T-helper 17 cell (primary cell): ENCODE measurements at places on chromosomes 16 and 17. TPM values are rescaled to one million over a fixed set of nuclear protein-coding genes. Genes with fewer than 3 reads are reported as not detected.

The NDRG4 gene
- total RNA-seq, result 1.3 TPM

The KIAA0753 gene
- total RNA-seq, result 10.8 TPM

The COL1A1 gene
- total RNA-seq, result 16.6 TPM

The MPP2 gene
- total RNA-seq, result 2.2 TPM

The SLC5A10 gene
- not detected for total RNA-seq

DNA sequence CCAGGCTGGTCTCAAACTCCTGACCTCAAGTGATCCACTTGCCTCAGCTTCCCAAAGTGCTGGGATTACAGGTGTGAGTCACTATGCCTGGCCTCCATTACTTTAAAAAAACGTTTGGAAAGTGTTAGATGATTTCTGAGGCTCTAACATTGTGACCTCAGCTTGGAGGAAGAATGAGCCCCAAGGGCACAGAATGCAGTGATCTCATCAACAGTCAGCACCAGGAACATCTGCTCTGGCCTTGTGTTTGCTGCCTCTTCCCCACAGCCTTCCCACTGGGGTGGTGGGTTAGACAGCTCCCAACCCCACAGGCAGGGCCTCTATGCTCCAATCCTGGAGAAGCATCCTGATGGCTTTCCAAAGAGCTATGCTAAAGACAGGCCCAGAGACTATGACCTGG is 37.7 kb upstream of the SREBF1 start:
- H3K4me3 ChIP-seq, result no peak overlapping the region
- H3K36me3 ChIP-seq, result peaks cover 5% of the 10 kb centered on the region
- no peak for DNase-seq
- H3K27me3 ChIP-seq, result no peaks in the 10 kb centered on the region

GRCh38 chr16:54375071-54375470 is 88.5 kb upstream of the IRX3 start:
- no peaks in the 10 kb centered on the region for H3K36me3 ChIP-seq
- H3K27me3 ChIP-seq, result peaks cover 38% of the 10 kb centered on the region
- DNase-seq, result no peak
- peaks cover 3% of the 10 kb centered on the region for H3K4me1 ChIP-seq
- H3K27ac ChIP-seq, result no peak overlapping the region
- no peak overlapping the region for H3K4me3 ChIP-seq

DNA sequence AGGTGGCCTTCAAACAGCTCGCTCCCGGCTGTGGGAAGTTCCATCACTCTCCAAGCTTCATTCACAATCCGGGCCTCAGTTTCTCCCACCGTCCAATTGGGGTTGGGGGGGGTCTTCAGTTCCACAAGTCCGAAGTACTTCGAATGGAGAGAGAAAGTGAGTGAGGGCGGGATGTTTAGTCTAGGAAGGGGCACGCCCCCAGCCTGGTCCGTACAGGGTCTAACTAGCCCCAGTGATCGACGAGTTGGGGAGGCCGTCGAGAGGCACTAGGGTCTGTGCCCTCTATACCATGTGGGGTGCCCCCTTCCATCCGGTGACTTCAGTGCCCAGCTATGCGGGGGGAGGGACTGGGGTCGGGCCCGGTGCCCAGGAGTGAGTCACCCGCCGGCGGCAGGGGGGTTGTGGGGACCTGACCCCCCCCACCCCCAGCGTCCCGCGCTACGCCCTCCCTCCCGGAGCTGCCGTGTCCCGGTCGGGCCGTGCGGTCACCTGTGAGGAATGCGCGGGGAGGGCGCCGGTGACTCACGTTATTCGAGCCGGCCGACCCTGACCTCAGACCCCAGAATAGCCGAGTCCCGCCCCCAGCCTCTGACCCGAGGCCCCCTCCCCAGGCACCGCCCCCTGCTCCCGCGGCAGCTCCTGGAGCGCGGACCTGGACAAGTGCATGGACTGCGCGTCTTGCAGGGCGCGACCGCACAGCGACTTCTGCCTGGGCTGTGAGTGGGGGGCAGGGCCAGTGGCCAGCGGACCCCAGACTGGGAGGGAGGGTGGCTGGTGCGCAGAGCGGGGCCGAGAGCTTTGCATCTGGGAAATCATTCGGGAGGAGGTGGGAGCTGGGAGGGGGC is 658 bp downstream of the TNFRSF12A start:
- peak; percentile 62 for DNase-seq
- peaks cover 34% of the 10 kb centered on the region for H3K4me1 ChIP-seq
- H3K27ac ChIP-seq, result peak overlapping the region; percentile 86
- no peaks in the 10 kb centered on the region for H3K27me3 ChIP-seq
- H3K4me3 ChIP-seq, result peak overlapping the region; percentile 91

DNA sequence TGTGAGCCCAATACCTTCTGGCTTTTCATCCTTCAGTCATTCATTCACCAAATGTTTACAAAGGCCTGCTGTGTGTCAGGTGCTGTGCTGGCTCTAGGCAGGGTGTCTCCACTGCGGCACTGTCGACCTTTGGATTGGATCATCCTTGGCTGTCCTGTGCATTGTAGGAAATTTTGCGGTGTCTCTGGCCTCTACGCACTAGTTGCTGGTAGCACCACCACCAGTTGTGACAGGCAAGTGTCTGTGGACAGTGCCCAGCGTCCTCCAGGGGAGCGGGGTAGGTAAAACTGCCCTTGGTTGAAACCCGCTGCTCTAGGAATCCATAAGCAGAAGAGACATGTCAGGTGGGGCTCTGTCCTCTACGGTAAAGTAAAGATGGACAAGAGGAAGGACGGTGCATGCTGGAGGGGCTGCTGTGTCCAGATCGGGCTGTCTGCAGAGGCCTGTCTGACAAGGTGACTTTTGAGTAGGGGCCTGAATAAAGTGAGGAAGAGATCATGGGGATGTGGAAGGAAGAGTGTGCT is 123.7 kb downstream of the SNX29 start:
- H3K27ac ChIP-seq, result no peak overlapping the region
- no peaks in the 10 kb centered on the region for H3K27me3 ChIP-seq

DNA sequence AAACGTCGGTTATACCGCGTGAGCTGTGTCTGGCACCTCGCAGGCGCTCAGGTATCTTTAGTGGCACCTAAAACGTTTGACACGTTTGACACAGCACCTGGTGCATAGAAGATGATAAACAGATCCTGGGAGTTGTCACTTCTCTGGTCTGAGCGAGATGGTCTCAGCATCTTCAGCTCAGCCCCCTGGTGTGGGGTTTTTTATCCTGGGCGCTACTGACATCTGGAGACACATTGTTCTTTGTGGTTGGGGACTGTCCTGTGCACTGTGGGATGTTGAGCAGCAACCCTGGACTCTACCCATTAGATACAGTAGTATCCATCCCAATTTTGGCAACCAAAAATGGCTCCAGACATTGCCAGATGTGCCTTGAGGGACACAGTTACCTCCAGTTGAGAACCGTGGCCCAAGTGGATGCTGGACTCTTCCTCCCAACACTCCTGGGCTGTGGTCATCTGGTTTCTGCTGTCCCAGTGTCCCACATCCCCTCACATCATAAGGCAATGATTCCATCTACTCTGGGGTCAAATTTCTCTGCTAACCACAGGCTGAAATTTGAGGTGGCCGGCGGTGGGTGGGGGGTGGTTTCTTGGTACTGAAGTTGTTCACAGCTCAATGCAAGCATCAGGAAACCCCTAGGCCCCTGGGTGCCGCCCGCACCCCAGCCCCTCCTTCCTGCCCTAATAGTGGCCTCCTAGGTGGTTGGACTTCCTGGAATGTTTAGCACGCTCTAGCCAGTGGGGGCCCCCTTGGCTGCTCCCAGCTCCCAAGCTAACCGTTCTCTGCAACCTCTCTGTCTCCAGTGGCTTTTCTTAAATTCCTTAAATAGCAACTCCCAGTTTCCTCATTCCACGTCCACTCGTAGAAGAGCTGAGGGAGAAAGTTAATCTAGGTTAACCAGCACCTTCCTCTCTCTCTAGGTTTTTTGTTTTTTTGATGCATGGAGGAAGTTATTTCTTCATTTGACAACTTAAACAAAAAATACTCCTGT is 124.8 kb downstream of the ABCC1 start:
- no peak overlapping the region for H3K4me3 ChIP-seq
- H3K4me1 ChIP-seq, result peaks cover 10% of the 10 kb centered on the region
- H3K27me3 ChIP-seq, result no peaks in the 10 kb centered on the region
- H3K36me3 ChIP-seq, result peaks cover 10% of the 10 kb centered on the region
- DNase-seq, result no peak
- peak overlapping the region; percentile 80 for H3K27ac ChIP-seq

- peaks cover 21% of the 10 kb centered on the region for H3K4me1 ChIP-seq
- H3K27me3 ChIP-seq, result no peaks in the 10 kb centered on the region
- peaks cover 24% of the 10 kb centered on the region for H3K36me3 ChIP-seq
- H3K4me3 ChIP-seq, result no peak overlapping the region
These were observed 59.8 kb downstream of the PIPOX start for GRCh38 chr17:29102741-29103181.

GRCh38 chr17:81113158-81113724 is 52.1 kb upstream of the PVALEF start:
- H3K4me3 ChIP-seq, result no peak overlapping the region
- peaks cover 7% of the 10 kb centered on the region for H3K27me3 ChIP-seq
- H3K4me1 ChIP-seq, result peaks cover 2% of the 10 kb centered on the region
- no peak for DNase-seq
- no peak overlapping the region for H3K27ac ChIP-seq

GRCh38 chr16:71426880-71427615 is 14.8 kb downstream of the TLE7 start:
- H3K27ac ChIP-seq, result no peak overlapping the region
- H3K36me3 ChIP-seq, result peaks cover 6% of the 10 kb centered on the region
- peaks cover 78% of the 10 kb centered on the region for H3K27me3 ChIP-seq
- peaks cover 7% of the 10 kb centered on the region for H3K4me1 ChIP-seq

DNA sequence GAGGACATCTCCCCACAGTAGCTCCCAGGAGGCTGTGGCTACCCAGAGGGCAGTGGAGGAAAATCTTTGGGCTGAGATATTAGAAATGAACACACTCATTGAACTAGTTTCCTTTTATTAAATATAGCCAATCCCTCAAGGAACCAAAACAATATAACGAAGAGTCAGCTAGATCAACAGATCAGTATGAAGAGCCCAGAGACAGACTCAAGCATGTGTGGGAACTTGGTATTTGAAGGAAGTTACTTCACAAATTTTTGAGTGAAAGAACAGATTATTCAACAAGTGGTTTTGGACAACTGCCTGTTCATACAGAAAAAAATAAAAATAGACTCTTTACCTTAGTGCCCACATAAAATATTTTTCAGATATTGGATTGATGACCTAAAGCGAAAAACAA is 183.6 kb upstream of the PMFBP1 start:
- no peak for DNase-seq
- H3K27ac ChIP-seq, result no peak overlapping the region
- no peaks in the 10 kb centered on the region for H3K27me3 ChIP-seq
- H3K4me3 ChIP-seq, result no peak overlapping the region
- H3K4me1 ChIP-seq, result no peaks in the 10 kb centered on the region
- H3K36me3 ChIP-seq, result no peaks in the 10 kb centered on the region

- H3K36me3 ChIP-seq, result no peaks in the 10 kb centered on the region
- H3K4me3 ChIP-seq, result no peak overlapping the region
- H3K4me1 ChIP-seq, result no peaks in the 10 kb centered on the region
- no peak for DNase-seq
- no peaks in the 10 kb centered on the region for H3K27me3 ChIP-seq
- no peak overlapping the region for H3K27ac ChIP-seq
These were observed 99.8 kb downstream of the SHISA6 start for GRCh38 chr17:11340803-11341202.

- H3K4me3 ChIP-seq, result no peak overlapping the region
- peaks cover 26% of the 10 kb centered on the region for H3K4me1 ChIP-seq
- peak overlapping the region; percentile 85 for H3K27ac ChIP-seq
These were observed 7.7 kb downstream of the KNOP1 start for GRCh38 chr16:19710191-19710908.

- no peak overlapping the region for H3K4me3 ChIP-seq
- H3K27me3 ChIP-seq, result no peaks in the 10 kb centered on the region
- peaks cover 10% of the 10 kb centered on the region for H3K4me1 ChIP-seq
- peaks cover 10% of the 10 kb centered on the region for H3K36me3 ChIP-seq
- H3K27ac ChIP-seq, result peak overlapping the region; percentile 10
These were observed 385.9 kb downstream of the CPPED1 start for GRCh38 chr16:12417815-12418211.

- DNase-seq, result no peak
- H3K4me1 ChIP-seq, result peaks cover 13% of the 10 kb centered on the region
- no peaks in the 10 kb centered on the region for H3K27me3 ChIP-seq
- peak overlapping the region; percentile 86 for H3K27ac ChIP-seq
- no peaks in the 10 kb centered on the region for H3K36me3 ChIP-seq
These were observed 559 bp downstream of the MVD start for GRCh38 chr16:88662222-88662842.
